ENCODE measurements at places on chromosomes 11 and 22.

GRCh38 chr22:41074061-41074460, 18.3 kb upstream of the EP300 start:
- DNase-seq = no peak

DNA sequence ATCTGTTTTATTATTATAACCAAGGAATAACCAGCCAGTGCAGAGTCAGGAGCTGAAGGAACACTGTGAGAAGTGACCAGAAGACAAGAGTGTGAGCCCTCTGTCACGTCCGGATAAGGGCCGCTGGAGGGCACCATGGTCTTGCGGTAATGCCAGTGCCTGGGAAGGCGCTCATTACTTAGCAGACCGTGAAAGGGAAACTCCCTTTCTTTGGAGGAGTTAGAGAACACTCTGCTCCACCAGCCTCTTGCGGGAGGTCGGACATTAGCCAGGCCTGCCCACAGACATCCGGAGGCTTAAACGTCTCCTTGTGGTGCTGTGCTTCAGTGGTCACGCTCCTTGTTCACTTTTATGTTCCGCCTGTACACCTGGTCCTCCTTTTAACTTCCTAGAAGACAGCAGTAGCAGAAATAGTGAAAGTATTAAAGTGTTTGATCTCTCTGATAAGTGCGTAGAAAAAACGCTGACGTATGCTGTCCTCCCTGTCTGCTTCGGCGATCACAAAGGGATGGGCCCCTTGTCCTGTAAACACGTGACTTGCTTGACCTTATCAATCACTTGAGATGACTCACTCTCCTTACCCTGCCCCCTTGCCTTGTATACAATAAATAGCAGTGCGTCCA, 120.6 kb upstream of the LMO1 start:
- no peak for DNase-seq

GRCh38 chr22:30250661-30251267, 4.2 kb upstream of the LIF start:
- DNase-seq = no peak

DNA sequence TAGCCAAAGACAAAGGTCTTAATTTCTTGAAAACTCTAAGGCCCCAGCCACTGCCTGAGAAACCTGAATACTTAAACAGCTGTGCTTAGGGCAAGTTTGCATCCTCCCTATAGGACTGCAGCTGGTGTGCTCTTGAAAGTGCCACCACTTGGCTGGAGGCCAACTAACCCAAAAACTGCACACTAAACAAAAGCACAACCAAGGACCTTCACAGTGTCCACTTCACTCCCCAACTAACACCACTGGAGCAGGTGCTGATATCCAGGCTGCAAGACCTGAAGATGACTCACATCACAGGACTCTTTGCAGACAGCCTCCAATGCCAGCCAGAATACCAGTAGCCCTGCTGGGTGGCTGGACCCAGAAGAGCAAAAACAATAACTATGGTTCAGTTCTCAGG, 357.7 kb upstream of the ARHGAP42 start:
- no peak for DNase-seq

DNA sequence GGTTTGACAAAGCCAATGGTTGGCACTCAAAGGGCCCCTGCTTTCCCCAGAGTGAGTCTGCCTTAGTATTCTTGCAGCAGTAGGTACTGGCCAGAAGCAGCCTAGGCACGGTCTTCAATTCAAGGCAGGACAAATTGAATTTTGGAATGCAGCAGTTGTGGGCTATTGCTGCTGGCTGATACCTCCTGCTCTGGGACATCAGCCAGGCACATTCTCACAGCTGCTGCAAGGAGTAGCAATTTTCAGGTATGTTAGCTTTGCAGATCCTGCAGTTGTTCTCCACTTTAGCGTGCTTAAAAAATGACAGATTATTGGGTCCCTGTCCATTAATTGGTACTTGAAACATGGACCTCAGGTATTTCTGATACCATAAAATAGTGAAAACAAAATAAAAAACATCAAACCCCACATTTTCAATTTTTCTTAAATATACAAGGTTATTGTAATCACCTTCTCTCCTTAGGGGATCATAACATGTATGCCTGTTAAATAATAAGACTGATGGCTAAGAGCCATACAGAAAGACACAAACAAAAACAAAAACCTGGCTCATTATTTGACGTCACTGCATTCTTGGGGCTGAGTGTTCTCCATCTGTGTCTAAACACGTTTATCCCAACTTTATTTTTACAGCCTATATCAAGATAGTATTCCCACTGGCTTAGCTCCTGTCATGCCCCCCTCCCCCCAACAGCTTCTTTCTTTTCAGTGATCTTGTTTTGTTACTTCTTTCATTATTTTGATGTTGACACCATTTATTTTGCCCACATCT, 85.1 kb upstream of the CARD18 start:
- DNase-seq = no peak

DNA sequence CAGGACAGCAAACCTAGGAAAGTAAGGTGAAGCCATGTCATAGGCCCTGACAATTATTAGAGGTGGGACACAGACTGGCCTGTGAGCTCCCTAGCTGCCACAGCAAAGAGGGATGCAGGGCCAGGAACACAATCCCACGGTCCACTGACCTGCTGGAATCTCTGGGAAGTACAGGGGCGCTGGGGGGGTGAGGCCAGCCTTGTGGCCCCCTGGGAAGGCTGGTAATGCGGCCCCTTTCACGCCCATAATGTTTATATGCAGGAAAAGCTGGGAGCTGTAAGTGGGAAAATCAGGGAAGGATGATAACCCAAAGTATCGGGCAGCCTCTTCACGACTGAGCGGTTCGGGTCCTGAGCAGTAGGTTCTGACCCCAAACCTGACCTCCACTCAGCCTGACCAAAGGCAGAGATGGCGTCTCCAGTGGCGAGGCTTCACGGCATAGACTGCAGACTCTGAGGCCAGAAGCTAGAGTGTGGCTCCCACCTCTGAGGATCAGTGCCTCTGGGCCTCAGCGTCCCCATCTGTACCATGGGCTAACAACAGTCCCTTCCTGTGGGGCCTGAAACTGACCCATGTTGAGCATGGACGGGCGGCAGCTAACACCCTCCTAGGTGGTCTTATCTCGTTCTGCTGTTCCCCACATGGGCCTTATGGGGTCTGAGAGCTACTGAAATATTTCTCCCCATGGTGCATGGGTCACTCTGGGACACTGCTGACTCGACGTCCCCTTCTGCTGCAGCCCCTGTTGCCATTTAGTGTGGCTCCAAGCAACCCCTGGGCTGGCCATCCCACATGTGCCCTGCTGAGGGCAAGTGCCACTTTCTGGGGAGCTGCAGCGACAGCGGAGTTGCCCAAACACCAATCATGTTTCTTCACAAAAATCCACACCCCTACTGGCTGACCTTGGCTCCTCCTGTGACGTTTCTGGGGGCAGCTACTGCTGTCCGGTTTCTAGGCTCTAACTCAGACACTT, 101.8 kb downstream of the PHF21B start:
- no peak for DNase-seq

GRCh38 chr22:29225422-29226090, 19.9 kb downstream of the EMID1 start:
- no peak for DNase-seq
